Mesenchymal stem cell (in vitro differentiated cells and primary cell): ENCODE measurements at places on chromosomes 7 and 10.

- DNase-seq, result peak; percentile 69
These were observed 86.7 kb upstream of the ADRB1 start for GRCh38 chr10:113957013-113957412.

DNA sequence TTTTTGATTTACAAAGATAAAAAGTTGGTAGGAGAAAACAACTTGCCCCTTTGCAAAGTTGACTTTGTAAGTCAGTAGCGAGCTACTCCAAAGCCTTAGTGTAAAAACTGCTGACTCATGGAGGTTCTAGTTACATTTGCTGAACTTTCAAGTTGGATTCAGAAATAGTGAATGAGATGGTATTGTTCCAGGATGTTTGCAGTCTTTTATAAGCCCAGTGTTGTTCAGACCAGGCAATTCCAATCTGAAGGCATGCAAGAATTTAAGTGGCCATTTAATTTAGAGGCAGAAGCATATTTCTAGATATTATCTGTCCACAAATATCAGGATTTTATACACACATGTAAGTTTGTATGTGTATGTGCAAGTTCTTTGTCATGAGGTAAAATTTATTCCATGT, 21.6 kb downstream of the TES start:
- peak; percentile 56 for DNase-seq

GRCh38 chr7:128831178-128831993, 1.2 kb downstream of the FLNC start:
- peak; percentile 71 for DNase-seq

GRCh38 chr10:30719832-30720231, 90.3 kb upstream of the LYZL2 start:
- DNase-seq, result no peak

GRCh38 chr7:30975256-30975899, 11.6 kb downstream of the GHRHR start:
- DNase-seq, result no peak

DNA sequence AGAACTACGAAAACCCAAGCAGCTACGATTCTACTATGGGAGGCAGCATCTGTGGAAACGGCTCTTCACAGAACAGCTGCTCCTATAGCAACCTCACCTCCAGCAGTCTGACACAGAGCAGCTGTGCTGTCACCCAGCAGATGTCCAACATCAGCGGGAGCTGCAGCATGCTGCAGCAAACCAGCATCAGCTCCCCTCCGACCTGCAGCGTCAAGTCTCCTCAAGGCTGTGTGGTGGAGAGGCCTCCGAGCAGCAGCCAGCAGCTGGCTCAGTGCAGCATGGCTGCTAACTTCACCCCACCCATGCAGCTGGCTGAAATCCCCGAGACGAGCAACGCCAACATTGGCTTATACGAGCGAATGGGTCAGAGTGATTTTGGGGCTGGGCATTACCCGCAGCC, 81.6 kb upstream of the SAMD8 start:
- peak; percentile 82 for DNase-seq

- no peak for DNase-seq
These were observed 111.9 kb upstream of the NRBF2 start for GRCh38 chr10:63021225-63021624.

DNA sequence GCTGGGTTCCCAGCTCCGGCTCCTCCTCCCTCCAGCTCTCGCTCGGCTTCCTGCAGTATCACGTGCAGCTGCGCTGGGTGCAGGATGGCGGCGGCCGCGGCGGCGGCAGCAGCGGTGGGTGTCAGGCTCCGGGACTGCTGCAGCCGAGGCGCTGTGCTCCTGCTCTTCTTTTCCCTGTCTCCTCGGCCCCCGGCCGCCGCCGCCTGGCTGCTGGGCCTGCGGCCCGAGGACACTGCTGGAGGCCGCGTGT, at the start of gene CNNM1:
Gene CNNM1, plus strand, starts transcription at position 53 of the 250 bp plus-strand sequence. Its CDS starts 32 bp downstream, at position 85.
- peak; percentile 38 for DNase-seq

DNA sequence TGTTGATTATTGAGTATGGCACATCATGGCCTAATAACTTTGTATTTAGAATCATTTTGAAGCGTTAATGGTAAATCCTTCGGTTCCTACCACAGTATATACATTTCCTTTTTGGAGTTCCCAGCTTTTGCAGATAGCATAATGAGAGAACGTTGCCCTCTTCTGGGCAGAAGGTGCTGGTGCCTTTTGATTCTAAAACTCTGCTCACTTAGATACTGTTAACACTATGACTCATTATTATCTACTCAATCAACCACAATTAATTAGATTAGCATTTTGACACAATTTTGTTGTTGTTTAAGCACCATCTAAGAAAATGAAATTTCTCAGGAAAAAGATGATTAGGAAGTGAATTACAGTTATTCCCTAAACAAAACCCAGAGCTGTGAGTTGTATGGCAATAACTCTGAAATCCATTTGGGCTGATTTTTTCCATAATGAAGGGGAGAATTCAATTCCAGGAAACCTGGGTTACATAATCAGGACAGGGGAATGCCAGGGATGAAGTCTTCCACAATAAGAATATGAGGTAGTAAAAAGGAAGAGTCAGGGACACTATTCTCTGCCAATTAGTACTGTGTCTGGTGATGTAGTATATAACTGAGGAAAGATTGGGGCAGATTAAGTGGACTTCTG, 11.5 kb upstream of the DLD start:
- peak; percentile 69 for DNase-seq

DNA sequence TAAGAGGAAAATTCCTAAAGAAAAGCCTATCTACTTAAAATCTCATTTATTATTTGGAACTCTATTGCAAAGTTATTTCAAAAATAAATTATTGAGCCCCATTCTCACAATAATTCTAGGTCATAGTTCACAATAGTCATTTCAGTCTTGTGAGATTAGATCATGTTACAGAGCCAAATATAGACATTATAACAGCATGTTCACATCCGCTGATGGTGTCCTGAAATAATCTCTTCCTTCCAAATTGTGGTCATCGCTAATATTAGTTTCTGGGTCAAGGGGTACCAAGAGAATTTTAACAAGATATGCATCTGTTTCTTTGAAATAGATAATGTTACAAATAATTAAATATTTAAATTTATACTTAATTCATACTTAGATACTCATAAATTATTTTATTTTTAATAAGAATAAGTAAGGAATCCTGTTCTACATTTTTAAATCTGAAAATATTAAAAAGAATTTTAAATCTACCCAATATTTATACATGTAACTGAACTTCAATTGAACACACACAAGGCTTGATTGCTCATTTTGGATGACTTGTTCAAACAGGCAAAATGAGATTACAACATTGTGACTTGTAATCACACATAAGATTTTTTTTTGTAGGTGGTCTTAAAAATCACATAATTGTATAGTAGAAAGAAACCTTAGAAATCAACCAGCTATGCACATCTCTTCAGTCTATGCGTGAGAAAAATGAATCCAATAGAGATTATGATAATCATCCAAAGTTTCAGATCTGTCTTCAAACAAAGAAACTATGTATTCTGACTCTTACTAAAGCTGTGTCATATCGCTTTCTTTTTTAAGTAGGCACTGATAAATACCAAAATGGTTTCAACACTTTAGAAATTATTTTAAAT, 13.1 kb downstream of the GNAT3 start:
- peak; percentile 77 for DNase-seq

DNA sequence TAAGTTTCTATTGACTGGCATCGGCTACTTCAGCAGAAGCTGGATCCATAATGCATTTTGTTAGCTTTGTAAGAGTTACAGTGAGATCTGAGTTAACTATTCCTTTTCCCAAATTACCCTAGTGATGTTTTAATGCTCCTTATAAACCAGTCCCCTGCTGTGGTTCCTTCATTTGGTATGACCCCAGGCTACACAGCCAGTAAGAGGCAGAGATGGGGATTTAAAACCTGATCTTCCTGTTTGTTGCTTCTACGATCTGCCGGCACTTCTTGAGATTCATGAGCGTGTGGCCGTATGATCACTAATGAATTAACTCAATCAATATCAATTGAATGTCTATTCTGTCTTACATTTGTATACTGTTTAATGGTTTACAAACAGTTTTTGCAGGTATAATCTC, 86.1 kb downstream of the CACNB2 start:
- DNase-seq, result no peak

GRCh38 chr7:36006636-36007229, 146.3 kb upstream of the EEPD1 start:
- DNase-seq, result no peak

DNA sequence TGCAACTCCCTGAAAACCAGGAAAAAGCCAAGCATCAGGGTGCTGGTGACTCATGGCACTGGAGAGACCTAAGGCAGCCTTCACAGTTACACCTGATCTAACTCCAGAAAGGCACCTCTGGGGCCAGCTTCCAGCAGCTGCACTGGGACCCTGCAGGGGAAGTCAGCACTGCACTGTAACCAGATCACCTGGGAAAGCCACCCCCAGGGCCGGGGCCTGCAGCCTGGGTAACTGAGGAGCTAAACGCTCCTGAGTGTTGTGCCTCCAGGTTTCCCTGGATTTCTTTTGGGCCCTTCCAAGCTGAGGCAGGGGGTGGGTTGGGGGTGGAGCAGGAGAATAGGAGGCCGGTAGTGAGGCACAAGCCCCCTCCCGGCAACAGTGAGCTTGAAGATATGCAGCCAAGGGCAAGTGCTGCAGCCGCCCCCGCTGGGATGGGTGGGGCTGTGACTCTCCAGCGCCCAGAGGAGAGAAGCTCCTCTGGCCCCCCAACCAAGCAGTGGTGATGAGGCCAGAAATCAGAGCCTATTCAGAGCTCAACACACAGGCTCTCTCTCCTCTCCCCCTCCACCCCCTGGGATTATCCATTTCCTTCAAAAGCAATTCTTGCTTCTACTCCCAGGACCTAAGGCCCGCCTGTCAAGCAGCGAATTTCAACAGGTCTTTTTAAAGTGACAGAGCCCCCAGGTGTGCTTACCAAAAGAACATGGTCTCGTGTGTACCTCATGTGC, 2.6 kb downstream of the CXCL12 start:
- DNase-seq, result no peak

DNA sequence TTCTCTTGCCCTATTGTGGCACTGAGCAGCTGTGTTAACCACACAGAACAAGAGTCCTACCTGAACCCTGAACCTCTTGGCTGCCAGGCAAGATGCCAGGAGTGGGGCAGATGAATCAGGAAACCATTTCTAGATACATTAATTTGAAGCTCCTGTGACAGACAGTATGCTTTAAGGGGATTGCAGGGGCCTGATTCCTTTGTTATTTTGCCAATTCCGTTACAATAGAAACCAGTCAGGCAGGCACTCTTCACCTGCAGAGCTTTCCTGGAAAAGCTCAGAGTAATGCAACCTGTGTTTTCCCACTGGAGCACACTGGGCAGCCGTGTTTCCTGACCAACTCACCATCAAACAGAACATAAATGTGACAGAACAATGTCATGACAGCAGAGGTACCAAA, 233.1 kb downstream of the BMPER start:
- DNase-seq, result no peak

DNA sequence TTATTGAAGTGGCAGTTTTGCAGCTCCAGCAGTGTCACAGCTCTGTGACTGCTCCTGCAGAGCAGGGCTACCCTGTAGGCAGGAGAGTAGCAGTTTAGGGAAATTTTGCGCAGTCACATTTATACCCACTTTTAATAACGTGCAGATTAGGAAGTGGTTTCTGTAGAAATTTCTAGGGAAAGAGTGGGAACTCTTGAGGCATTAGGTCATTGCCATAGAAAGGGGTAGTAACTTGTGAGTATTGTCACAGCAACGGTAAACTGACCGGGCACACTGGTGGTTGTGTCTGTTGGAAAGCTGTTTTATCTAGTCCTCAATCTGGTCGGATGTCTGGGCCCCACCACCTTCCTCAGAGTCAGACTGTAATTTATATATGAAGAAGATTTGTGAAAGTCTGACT, 51.9 kb downstream of the CDC14C start:
- DNase-seq, result no peak

DNA sequence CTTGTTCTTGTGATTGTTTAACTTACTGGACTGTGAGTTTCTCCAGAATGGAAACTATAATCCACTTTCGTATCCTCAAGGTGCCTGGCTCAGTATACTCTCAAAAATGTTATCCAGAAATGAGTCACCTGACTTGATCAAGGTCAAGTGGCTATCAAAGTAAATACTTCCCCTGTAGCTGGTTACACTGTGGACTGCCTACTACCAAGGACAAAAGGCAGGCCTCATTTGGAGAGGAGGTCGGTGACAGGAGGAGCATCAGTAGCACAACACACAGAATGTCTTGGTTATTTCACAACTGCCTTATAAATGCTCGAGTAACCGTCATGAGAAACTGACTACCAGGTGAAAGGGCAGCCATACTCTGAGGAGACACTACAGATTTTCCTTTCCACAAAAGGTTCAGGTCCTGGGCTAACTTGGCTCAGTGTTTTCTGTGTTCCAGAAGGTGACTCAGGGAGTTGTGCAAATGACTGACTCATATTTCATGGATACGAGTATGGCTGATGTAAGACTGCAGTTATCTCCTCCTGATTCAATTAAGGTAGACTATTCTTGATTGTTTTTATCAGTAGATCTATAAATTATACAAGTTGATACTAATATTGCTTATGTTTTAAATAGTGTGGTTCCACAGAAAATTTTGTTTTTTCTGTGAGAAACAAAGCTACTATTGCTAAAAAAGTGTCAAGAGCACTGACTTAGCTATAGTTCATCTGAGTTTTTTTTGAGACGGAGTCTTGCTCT, 4.2 kb upstream of the CCNY start:
- DNase-seq, result peak; percentile 98

DNA sequence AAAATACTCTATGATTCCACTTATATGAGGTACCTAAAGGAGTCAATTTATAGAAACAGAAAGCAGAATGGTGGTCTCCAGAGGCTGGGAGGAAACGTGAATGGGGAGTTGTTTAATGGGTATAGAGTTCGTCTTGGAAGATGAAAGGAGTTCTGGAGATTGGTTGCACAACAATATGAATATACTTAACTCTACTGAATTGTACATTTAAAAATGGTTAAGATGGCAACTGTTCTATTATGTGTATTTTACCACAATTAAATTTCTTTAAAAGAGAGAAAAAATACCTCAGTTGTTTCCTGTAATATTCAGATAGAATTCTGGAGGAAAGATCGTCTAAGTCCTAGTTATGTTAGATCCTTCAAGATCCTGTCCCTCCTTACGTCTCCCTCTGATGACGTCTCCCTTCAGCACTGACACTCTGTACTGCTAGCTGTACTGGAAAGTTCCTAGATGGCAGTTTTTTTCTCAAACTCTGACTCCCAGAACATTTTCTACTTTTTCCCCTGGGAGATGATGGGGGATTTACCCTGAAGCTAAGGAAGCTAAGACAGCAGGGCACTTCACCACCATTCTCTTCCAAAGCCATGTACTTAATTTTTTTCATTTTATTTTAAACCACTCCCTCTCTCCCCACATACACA, 53.2 kb upstream of the CAV2 start:
- DNase-seq, result peak; percentile 71

GRCh38 chr10:4070921-4071660, 286.1 kb upstream of the KLF6 start:
- DNase-seq, result no peak

DNA sequence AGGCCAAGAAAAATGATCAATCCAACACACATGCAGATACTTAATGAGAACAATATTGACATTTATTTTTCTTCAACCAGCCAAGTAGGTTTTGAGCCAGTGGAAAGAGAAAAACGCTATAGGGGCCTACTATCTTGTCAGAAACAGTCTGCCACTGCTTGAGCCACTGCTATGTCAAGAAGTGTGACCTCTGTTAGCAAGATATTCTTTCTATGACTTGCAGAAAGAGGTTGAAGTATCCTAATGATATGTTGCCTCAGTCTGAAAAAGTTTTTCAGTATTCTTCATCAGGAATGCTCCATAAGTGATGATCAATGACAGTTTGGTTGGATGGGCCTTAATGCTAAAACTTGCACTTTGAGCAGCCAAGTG, 328.4 kb upstream of the KCND2 start:
- DNase-seq, result no peak
